ENCODE measurements at places on chromosomes 13 and 19. TPM values are rescaled to one million over a fixed set of nuclear protein-coding genes. Genes with fewer than 3 reads are reported as not detected.

- no peak for DNase-seq
These were observed 15.2 kb downstream of the ELAVL3 start for GRCh38 chr19:11465600-11465999.

Gene BEST2
- total RNA-seq: 0.10 TPM

DNA sequence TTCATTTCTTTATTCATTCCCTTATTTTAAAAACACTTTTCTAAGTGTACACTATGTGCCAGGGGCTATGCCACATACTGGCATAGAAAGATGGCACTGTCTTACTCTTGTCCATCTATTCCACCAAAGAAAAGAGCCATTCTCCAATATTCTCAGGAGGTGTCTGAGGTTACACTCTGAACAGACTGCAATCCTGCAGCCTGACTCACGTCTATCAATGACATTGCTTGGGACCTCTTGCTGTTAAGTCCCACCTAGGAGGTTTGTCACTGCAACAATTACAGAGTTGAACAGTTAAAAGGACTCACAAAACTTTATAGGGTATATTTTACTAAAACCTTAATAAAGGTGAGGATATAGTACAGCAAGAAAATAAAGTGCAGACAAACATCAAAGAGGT lies 512.9 kb upstream of the HTR2A start:
- DNase-seq: no peak

- peak; percentile 68 for DNase-seq
These were observed 16.2 kb downstream of the UNC13A start for GRCh38 chr19:17671906-17672305.

Gene GET3
- total RNA-seq: 77.6 TPM

Gene PRSS57
- total RNA-seq: not detected

Gene TTYH1
- total RNA-seq: 0.37 TPM

Gene CGB3
- not detected for total RNA-seq

GRCh38 chr19:8680676-8681344 lies 17.8 kb downstream of the ACTL9 start:
- DNase-seq: no peak

Gene PAN3
- total RNA-seq: 30.1 TPM

GRCh38 chr19:15304140-15304705 lies 28.1 kb downstream of the BRD4 start:
- DNase-seq: no peak

Gene PLPPR3
- 0.27 TPM for total RNA-seq

Gene ATXN8OS
- total RNA-seq: not detected

Gene DCLK1
- total RNA-seq: 0.10 TPM

Gene ZNF208
- not detected for total RNA-seq

- no peak for DNase-seq
These were observed 22.0 kb downstream of the MIER2 start for GRCh38 chr19:322616-323015.

DNA sequence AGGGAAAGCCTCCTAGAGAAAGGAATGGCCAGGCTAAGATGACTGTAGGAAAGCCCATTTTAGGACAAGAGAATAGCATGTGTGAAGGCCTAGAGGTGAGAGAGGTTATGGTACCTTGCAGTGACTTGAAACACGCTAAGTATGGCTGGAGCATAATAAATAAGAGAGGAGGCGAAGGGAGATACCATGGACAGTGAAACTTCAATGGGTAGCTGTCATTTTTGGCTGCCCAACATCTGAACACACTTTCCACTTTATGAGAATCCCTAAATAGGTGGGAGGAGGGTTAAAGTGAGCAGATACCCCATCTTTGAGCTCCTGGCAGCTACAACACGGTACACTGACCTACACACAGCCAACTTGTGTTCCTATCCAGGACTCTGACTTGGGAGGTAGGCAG lies 8.0 kb upstream of the IFT88 start:
- DNase-seq: no peak

DNA sequence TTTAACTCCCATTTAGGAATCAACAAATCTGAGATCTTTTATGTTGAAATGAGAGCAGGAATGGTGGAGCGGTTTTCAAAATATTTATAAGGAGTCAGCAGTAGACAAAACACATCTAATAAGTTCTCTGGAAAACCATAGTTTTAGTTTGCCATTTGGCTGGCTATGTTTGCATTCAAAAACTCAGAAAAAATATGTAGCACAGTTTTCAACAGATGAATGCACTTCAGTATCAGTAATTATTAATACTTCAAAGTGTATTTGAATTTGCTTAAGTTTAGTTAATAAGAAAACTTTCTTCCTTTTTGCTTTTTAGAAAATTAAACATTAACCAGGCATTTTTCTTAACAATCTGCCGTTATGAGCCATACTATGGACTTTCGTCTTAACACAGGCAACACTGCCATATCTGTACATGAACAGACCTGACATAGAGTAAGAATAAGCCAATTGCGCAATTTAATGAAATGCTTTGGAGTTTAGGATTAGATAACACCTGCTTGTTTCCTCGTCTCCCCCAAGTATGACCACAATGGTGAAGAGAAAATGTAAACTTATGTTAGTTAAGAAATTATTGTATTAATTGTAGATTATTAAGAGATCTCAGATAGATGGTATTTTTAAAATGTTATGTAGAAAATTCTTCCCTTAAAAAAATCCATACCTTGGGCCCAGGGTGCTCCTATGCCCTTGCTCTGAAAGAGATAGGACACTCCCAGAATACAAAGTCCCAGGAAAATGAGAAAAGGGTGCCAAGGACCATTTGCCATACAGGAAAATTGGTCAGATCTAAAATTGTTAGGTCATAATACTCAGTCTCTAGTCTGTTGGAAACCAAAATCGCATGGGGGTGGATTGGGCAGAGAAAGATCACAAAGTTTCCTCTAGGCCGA lies 552.3 kb upstream of the ARGLU1 start:
- no peak for DNase-seq

Gene ZNF681
- total RNA-seq: not detected

GRCh38 chr19:1237027-1237659 lies 662 bp downstream of the CBARP start:
- no peak for DNase-seq

DNA sequence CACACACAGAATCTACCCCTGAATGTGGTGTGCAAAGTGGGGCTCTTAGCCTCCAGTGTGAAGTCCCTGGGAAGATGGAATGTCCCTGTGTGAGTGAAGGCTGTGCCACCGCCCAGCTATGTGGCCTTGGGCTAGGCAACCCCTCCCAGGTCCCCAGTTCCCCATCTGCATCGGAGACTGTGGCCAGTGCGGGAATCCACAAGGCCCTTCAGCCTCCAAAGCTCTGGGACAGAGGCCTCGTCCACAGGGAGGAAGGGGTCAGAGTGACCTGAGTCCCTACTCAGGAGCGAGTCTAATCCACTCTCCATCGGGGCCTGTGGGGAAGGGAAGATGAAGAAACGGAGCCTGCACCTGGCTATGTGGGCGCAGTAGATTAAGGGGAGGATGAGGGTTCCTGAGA lies 19.3 kb upstream of the KIR3DL3 start:
- no peak for DNase-seq

Gene C13orf42
- total RNA-seq: not detected

DNA sequence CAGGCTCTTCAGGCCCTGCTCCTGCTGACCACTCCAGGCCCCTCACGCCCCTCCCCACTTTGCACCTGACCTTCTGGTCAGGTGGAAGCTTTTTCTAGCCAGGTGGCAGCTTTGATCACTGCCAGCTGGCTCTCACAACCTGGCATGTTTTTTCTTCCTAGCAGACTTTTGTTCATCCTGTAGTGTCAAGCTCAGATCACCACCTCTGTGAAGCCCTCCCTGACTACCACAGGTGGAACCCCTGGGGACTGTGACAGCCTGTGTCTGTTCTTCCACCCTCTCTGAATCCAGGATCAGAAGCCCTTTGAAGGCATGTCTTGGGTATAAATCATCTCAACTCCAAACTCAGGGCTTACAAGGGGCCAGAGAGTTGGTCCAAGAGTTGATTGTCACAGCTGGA lies 10.3 kb upstream of the CNFN start:
- no peak for DNase-seq

Gene ZNF274
- total RNA-seq: 7.8 TPM

Gene STXBP2
- 141 TPM for total RNA-seq

DNA sequence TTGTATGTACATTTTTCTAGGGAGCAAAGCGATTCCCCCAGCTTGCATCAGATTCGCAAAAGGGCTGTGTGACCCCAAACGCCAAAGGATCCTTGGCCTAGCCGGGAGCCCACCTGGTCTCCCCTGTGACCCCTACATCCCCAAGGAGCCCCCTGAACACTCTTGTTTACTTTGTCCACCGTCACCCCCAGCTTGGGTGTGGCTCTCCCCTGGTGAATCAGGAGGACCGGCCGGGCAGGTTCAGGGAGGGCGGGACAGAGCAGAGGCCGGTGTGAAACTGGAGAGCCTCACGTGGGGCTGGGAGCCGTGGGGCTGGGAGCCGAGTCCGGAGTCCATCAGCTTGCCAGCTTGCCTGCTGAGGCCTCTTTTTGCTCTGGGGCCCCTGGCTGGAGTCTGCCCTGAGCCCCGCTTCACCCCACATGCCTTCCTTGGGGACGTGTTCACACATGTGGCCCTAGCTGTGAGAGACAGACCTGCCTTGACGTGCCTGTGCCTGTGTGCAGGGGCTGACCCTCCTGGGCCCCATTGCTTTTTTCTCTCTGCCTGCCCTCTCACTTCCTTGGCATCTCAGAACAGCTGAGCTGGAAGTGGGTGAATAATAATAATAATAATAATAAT lies 2.0 kb downstream of the ITPKC start:
- DNase-seq: peak; percentile 59

DNA sequence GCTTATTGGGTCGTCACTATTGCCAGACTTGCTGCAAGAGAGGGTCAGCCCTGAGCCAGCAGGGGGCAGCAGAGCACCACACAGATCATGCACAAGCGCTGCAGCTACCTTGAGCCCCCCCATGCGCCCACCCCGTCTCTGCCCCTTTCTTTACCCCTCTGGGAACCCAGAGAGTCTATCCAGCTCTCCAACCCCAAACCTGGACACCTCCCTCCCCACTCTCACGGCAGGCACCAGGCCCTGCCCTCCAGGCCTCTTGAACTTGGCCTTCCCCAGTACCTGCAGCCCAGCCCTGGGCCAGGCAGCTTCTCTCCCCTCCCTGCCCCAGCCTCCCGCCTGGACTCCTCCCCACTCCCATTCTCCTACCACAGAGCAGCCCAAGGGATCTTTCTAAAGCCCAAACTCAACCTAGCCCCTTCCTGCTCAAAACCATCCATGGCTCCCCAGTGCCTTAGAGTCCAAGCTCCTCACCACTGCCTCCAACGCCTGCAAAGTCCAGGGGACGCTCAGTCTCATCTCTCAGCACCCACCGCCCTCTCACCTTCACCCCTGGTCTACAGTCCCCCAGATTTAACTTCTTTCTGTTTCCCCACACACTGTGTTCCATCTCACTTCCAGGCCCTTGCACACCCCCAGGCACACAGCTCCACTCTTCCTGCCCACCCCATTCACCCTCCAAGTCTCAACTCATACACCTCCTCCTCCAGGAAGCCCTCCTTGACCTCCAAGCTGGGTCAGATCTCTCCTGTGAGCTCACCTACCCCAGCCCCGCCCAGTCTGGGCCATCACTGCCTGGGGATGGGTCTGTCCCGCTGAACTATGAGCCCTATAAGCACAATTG lies 9.4 kb upstream of the CEACAM16 start:
- peak; percentile 50 for DNase-seq

DNA sequence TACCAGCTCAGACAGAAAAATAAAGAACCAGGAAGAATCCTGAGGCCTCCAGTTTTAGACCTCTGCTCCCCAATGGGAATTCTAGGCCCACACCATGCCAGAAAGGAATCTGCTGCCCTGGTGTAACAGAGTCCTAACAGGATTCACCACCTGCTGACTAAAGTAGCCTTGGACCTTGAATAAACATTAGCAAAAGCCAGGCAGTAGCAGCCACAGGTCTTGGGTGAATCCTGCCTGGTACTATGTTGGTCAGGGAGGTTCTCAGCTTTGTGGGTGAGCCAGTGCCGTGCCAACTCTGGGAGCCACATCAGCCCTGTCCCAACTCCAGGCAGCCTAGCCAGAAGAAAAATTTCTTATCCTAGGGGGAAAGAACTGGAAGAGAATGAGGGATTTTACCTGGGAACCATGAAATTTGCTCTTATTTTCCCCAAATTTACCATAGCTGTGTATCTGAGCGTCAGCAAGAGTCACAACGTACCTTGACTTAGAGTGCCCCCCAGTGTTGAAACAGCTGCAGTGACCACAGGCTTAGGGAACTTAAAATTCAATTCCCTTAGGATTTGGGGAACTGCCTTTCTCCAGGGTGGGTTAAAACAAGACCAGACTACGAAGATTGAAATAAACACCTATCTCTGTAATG lies 1895.6 kb upstream of the PRR20A start:
- no peak for DNase-seq

Gene RFC3
- 38.2 TPM for total RNA-seq

DNA sequence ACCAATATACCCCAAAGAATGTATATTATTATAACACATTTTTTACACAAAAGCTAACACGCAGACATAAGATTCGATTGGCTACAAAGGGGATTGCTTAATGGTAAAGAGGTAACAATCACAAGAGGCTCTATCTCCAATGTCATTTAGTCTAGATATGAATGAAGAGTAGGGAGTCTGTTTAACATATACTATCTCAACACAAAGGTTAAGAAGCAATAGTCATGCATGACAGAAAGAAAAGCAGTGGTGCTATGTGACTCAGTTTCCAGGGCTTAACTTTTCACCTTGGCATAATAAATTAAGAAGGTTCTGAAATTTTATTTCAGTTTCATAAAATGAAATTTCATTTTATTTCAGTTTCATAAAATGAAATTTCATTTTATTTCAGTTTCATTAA lies 33.3 kb downstream of the UFM1 start:
- no peak for DNase-seq

DNA sequence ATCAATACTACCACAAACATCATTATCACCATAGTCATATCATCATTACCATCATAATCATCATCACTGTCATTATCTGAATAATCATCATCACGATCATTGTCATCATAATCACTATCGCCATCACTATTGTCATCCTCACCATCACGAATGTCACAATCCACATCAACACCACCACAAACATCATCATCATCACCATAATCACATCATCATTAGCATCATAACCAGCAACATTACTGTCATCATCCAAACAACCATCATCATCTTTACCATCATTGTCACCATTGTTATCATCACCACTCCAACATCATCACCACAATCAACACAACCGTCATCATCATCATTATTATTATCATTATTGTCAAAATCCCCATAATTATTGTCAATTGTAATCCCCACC lies 61.2 kb downstream of the MBD3L1 start:
- DNase-seq: no peak

DNA sequence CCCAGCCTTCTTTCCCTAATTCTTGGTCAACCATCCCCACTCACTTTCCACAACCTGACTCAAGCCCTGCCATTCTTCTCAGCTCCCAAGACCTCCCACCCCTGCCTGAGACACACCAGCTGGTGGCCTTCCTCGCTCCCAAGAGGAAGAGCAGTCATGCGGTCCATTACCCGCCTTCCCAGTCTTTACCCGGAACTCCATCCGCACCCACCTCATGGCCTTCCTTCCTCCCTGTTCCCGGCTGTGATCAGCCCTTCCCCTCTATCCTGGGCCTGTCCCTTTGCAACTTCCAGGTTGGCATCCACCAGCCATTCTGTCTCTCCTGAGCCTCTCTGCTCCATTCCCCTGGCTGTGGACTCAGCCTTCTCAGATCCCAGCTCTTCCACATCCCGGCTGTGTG lies 18.6 kb upstream of the INSR start:
- DNase-seq: no peak

Data from HCT116 (cell line).